ENCODE measurements at places on chromosomes 16 and 17.

DNA sequence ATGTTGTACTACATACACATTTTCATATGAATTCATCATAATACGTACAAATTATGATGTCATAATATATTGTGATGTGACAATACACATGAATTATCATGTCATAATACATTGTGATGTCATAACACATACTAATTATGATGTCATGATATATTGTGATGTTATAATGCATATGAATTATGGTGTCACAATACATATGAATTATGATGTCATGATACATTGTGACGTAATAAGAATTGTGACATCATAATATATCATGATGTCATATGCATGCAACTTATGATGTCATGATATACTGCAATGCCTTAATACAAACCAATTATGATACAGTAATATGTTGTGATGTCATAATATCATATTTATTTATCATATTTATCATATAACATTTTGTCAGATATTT is 2074.3 kb downstream of the TP53TG3F start:
- DNase-seq: no peak

DNA sequence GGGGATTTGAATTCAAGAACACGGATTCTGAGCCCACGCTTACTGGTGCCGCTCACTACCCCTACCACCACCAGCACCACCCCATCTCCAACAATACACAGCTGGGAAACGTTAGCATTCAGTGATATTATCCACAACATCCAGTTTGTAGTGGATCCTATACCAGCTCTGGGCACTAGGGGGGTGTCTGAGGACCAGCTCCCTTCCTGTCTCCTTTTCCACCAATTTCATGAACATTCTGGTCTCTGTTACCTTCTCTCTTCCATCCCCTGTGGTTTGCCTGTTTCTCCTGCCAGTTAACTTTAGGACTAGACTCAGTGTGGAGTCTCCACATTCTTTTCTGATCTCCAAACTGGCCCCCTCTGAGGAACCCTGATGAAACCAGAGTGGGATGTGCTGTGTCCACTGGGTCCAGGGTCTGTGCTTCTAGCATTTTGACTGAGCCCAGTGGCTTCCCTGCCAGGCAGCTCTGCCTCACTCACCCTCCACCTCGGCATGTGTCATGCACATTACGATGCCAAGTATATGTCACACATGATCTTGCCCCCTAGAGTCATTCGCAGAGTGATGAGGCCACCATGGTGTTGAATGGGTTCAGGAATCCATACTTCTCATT is 187.0 kb upstream of the CDH13 start:
- no peak for DNase-seq

DNA sequence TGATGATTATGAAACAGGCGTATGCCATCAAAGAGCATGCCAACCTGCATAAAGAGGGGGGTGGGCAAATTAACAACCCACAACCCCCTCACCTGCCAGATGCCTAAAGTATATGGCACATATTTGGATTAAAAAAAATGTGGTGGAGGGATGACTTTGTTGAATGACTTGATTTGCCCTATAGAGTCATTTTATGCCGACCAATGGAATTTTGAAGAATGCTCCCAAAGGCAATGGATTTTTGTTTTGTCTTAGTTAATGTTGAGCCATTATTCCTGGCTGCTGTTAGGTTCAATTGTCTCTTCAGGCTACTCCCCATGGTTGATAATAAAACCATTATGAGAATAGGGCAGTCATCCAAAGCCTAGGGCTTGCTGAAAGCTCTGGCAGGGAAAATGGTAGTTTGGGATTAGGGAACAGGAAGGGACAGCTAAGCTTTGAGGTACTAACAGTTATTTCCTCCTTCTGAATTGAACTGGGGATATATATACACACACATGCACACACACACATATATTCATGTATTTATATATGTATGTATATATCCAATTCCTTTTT is 5.8 kb upstream of the CHCT1 start:
- no peak for DNase-seq

DNA sequence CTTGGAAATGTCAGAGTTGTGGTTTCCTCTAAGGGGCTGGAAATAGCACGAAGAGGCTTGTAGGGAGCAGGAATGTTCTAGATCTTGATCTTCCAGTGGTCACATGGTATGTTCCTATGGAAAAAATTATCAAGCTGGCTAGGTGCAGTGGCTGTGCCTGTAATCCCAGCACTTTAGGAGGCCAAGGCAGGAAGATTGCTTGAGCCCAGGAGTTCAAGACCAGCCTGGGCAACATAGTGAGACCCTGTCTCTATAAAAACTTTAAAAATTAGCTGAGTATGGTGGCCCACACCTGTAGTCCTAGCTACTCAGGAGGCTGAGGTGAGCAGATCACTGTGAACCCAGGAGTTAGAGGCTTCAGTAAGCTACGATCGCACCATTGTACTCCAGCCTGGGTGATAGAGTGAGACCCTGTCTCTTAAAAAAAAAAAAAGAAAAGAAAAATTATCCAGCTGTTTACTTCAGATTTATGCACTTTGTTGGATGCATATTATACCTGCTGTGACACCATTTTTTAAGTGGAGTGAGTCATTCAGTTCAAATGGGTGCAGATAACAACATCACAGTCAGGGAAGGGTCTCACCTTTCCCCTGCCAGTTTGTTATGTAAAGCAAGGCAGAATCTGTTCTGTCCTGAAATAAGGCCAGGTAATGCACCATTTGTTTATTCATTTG is 65.7 kb upstream of the LYRM9 start:
- no peak for DNase-seq

DNA sequence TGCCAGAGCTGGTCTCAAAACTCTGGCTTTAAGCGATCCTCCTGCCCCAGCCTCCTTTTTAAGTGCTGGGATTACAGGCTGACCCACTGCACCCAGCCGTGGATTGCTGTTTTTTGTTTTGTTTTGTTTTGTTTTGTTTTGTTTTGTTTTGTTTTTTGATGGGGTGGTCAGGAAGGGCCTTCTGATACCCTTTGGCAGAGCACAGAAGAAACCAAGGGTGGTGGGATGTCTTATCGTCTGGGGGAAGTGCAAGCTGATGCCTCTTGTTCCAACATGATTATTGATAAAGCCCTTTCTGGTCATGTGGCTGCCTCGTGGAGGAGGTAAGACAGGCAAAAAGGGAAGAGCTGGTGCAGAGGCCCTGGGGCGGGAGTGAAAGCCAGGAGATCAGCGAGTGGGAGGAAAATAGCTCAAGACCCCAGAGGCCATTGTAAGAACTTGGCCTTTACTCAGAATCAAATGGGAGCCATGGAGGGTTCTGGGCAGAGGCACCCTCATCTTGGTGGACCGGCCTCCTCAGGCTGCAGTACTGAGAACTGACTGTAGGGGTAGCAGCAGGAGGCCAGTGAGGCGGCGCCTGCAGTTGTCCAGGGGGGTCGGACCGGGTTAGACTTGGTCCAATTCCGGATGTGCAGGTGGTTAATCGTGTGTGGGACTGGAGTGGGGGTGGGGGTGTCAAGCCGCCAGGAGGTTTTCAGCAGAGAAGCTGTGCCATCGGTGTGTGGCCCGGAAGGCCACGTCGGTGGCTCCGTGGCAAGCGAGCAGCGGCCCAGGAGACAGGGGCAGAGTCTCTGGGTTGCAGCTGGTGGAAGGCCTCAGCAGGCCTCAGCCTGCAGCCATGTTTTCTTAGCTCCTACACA is 84.4 kb upstream of the GSE1 start:
- no peak for DNase-seq

DNA sequence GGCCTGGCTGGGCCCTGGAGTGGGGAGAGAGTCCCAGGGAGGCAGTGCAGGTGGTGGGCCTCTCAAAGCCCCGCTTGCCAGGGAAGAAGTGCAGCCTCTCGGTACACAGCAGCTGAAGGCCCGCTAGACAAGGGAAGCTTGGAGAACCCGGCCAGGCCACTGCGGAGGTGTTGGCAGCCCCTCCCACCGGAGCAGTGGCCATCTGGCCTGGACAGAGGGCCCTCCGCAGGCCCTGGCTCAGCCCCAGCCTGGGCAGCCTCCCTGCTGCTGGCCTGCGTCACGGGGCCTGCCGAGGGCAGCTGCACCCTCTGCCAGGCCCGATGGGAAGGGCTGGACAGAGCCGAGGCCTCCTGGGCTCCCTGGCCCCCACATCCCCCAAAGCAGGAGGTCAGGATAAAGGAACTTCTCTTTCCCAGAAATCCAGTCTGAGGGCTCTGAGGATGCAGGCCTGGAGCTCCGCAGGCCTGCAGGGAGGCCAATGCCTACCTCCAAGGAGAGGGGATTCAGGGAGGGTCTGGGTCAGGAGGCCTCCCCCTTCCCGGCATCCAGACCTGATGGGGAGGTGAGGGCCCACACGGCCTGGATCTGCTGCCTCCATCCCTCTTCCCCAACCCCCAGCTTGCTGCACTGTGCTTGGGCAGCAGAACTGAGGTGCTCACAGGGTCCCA is 4.3 kb downstream of the SPPL2C start:
- no peak for DNase-seq

DNA sequence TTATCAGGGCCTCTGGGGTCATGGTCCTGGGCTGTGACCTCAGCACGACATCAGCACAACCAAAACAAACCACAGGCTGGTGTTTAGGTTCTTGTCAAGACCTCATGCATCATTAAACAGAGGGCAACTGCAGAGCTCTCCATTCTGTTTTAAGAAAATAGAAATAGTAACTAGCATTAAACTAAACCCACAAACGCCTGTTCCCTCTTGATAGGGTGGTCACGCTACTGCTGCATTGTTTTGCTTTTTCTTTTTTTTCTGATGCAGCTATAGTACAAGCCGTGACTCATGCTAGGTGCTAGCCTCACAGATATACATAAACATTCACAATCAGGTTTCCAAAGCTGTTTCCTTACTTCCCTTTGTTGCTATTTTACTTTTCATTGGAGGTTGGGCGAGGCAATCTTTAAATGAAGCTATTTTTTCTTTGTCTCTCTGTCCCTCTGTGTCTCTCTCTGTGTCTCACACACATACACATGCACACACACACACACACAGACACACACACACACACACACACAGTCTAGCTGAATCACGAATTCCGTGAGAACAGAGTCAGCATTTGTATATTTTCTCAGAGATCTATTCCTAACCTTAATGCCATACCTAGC is 310.3 kb downstream of the CDH13 start:
- no peak for DNase-seq

DNA sequence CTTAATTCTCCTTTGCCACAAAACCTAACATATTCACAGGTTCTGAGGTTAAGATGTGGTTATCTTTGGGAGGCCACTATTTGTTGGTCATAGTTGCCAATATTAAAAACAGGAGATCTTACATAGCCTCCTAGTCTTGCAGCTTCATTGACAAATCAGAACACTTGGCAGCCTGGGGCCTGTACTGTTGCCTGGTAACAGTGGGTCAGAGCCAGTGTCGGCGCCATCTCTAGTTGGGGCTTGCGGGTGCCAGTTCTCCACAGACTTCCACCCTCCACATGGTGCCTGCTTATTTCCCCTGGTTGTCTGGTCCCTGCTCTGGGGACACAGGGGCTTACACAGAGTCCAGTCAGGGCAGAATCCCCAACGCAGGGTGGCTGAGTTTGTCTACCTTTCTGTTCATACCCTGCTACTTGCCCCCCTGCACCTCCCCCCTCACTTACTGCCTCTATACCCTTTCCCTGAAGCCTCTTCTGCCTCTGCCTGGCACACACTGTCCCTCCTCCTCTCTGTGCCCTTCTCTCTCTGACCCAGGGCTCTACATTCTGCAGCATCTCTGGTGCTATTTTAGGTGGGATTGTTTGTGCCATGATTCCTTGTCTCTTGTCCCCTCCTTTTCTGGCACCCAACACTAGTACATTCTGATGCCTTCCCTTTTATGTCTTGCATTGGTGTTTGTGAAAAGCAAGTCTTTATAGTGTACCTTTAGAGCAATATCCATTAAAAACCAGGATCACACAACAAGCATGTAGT is 13.4 kb downstream of the EPN2 start:
- DNase-seq: no peak

DNA sequence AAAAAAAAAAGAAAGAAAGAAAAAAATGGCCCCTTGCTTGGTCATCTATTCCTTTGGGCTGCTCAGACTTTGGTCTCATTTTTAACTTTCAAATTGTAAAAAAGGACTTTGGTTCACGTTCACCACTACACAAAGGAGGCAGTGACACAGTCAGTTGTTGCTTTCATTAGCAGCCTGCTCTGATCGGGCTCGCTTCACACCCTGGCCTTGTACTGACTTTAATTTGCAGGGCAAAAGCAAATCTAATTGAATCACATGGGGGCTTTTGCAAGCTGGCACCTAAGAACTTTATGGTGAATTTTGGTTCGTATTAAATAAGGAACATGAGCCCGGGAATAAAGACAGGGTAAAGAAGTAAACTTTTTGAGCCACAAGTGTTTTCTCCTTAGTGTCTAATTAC is 103.6 kb upstream of the CDH11 start:
- no peak for DNase-seq

DNA sequence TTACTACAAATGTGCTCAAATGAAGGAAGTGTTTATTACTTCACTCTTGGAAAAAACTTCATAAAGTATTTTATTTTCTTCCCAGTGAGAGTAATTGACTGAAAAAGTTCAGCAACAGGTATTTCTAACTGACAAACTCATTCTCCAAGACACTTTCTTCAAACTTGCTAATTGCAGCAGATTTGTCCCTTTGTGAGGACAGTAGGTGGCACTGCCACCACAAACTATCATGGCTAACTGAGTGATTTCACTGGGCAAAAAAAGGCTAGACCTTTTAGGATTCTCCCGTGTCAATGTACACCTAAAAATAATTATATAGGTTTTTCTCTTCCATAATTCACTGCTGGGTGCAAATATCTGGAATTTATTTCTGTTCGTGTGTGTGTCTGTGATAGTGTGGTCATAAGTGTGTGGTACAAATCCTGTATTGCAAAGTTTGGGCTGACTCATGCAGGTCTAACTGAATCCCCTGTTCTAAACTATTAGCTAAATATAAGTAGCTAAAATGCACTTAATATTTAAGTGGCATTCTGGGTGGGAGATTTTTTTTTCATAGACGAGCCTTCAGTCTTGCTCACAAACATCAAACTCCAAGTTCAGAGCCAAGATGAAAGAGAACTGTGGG is 3.9 kb downstream of the HS3ST3A1 start:
- DNase-seq: peak; percentile 65

DNA sequence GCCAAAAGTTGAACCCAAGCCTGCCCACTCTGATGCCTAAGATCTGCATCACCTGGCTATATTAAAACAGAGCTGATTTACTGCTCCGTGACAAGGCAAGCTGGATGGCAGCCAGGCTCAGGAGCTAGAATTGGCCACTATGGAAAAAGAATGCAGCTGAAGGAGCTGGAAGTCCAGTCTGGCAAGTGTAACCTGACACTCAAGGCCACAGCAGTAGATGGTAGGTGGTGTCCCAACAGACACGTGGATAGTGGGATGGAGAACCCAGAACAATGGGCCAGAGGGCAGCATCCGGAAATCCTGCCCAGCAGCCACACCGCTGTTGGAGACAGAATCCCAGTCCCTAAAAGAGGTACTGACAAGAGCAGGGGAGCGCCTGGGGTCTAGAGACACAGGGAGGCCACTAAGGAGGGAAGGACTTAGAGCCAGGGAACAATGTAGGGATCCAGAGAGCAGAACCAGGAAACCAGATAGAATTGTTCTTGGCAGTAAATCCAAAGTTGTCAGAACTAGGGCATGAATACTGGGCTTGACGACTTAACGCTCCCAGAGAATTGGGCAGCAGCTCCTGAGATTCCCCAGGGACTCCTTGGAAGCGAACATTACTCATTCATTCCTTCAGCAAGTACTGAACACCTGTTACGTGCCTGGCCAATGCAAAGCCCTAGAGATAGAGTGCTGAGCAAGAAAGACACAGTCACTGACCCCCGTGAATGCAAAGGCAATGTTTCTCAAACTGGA is 85.7 kb downstream of the CDYL2 start:
- DNase-seq: peak; percentile 79
